ENCODE measurements at places on chromosomes 1 and 21.

GRCh38 chr1:7594002-7594713 lies 176.9 kb upstream of the VAMP3 start:
- no peak for DNase-seq

DNA sequence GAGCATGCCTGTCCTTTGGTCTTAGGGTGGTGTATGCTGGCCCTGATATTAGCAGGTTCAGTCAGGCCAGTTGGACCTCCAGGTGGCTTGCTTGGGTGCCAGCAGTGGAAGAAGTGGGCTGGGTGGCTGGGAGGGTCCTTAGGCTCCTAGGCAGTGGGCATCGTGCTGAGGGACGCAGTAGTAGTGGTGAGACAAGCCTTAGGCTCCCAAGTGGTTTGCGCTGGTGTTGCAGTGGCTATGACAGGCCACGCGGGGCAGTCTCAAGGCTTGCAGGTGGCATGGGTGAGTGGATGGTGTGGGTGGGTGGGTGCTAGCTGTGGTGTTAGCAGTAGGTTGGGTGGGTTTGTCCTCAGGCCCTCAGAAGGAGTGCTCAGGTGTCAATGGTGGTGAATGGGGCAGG lies 162.3 kb downstream of the FMN2 start:
- DNase-seq = no peak

DNA sequence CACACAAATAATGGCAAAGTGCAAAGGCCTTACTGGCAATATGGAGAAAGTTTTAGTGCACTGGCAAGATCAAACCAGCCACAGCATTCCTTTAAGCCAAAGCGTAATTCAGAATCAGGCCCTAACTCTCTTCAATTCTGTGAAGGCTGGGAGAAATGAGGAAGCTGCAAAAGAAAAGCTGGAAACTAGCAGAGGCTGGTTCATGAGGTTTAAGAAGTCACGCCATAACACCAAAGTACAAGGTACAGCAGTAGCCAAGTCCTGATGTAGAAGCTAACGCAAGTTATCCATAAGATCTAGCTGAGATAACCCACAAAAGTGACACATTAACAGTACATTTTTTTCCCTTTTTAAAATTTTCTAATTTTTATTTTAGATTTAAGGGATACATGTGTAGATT lies 57.1 kb downstream of the SLC27A3 start:
- DNase-seq = no peak

DNA sequence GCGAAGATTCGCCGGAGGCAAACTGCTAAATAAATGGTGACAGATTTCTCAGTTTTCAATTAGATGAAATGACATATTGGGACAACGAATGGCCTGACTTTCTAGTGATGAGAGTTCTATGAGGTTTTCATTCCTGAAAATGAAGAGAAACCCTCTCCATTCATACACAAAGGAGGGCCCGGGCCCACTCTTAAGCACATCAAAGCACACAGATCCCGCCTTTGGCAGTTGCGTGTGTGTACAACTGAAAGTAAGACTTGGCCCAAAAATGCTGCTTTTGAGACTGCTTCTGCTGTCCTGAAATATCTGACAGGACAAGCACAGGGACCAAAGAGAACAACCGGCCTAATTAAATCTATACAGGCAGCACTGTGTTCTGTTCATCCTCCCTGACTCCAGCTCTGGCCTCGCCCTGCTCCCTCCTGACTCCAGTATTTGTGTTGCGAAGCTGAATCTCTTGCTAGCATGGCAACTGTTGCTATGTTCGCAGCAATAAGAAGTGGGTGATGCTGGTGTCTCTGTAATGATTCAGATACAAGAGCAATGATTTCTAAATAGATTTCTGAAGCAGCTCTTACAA lies 7.4 kb downstream of the LRRC53 start:
- DNase-seq = no peak

- no peak for DNase-seq
Measured at GRCh38 chr1:65103807-65104206, 44.2 kb upstream of the AK4 start.

GRCh38 chr1:224399887-224400286 lies 34.7 kb downstream of the WDR26 start:
- no peak for DNase-seq

DNA sequence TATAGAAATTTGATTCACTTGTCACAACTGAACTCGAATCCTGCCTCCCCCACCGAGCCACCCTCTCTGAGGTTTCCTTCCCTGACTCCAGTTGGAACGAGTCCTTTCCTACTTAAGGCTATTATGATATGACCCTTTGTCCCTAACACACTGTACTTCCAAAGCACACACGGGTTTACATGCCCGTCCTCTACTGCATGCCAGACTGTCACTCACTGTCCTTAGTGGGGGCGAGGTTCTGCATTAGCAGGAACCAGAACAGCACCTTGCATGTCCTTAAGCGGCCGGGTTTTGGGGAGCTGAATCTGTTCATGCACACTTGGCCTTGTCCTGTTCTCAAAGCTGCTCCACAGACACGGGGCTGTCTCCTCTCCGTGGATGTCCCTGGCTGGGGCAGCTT lies 164.6 kb upstream of the KCNJ6 start:
- no peak for DNase-seq

- DNase-seq = no peak
Measured at GRCh38 chr1:183954496-183954895, 83.0 kb downstream of the COLGALT2 start.

DNA sequence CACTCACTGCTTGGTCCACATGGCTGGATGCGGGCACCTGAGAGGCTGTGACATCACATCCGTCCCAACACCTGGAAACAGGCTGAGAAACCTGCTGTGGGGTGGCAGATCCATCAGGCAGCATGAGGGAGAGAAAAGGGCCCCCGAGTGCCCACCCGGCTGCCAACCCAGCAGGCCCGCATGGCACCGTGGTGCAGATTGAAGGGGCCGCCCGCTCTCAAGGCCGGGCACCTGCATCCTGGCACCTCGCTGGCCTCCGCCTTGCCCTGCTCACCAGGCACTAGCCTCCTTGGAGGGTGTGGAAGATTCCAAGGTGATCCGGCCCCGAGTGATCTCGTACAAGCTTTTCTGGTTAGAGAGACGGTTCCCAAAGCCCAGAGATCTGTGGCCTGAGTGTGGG lies 110.5 kb downstream of the PRDM16 start:
- DNase-seq = no peak

DNA sequence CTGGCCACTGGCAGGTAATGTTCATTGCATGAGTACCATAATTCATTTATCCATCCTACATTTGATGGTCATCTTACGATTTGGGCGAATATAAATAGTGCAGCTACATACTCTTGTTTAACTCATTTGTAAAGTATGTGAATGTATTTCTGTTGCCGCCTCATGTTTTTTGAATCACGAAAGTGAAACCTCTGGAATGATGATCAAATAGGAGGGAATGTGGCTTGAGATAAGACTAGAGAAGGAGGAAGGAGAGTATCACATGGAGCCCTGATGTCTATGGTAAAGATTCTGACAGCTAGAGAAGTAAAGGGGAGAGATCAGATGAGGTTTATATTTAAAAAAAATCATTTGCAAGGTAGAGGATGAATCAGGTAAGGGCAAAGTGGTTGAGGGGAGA lies 8.0 kb downstream of the MRPS14 start:
- no peak for DNase-seq

DNA sequence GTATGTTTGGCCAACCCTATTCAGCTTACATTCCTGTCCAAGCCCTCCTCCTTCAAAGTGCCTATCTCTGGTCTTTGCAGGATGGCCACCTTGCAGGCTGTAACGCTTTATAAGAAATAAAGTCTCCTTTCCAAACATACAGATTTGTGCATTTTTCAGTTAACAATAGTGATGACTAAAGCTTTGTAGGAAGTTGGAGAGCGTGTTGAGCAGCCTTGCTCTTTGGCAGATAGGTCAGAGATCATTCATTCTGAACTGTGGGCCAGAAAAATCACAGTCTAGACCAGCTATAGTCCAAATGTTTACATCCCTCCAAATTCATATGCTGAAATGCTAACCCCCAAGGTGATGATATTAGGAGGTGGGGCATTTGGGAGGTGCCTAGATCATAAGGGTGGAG lies 34.0 kb upstream of the FAM89A start:
- DNase-seq = no peak

DNA sequence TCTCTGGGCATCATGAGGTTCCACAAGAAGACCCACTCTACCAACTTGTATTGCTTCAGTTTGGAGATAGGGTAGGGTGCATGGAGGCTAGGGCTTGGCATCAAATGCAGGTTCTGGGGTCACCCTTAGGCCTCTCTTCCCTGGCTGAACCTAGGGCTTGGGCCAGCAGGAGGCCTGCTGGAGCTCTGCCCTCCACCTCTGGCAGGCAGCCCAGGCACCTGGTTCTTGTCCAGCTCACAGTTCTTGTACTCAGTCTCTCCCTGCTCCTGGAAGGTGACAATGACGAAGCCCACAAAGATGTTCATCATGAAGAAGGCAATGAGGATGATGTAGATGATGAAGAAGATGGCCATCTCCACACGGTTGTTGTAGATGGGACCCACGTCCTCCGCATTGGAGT lies 37.5 kb upstream of the KIF21B start:
- no peak for DNase-seq

GRCh38 chr1:12191242-12192032 lies 24.6 kb downstream of the TNFRSF1B start:
- no peak for DNase-seq

DNA sequence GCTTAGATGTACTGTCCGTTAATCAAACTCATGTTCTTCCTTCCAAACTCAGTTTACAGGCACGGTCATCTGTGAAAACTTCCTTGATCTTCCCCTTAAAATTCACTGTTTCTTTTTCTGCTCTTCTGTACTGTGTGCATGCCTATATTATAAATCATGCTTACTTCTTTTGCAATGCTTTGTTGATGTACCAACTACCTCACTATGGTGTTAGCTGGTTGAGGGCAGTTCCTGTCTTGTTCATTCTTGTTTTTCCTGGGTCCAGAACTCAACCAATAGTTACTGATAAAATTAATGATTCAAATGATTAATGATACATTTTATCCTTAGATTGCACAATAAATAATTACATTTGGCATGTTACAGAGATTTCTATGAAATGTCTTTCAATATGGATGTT lies 163.8 kb downstream of the CHRM3 start:
- DNase-seq = no peak

DNA sequence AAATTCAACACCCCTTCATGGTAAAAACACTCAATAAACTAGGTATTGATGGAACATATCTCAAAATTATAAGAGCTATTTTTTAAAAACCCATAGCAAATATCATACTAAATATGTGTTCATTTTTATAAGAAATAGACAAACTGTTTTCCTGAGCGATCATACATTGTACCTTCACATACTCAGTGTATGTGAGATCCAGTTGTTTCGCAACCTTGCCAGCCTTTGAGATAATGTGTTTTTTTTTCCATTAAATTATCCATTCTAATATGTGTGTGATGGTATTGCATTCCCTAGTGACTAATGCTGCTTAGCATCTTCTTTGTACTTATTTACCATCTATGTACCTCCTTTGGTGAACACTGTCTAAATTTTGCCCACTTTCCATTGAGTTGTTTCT lies 47.1 kb downstream of the CFH start:
- no peak for DNase-seq

GRCh38 chr1:203522237-203522636 lies 28.3 kb downstream of the OPTC start:
- DNase-seq = no peak

GRCh38 chr1:78437941-78438340 lies 52.8 kb upstream of the PTGFR start:
- no peak for DNase-seq

DNA sequence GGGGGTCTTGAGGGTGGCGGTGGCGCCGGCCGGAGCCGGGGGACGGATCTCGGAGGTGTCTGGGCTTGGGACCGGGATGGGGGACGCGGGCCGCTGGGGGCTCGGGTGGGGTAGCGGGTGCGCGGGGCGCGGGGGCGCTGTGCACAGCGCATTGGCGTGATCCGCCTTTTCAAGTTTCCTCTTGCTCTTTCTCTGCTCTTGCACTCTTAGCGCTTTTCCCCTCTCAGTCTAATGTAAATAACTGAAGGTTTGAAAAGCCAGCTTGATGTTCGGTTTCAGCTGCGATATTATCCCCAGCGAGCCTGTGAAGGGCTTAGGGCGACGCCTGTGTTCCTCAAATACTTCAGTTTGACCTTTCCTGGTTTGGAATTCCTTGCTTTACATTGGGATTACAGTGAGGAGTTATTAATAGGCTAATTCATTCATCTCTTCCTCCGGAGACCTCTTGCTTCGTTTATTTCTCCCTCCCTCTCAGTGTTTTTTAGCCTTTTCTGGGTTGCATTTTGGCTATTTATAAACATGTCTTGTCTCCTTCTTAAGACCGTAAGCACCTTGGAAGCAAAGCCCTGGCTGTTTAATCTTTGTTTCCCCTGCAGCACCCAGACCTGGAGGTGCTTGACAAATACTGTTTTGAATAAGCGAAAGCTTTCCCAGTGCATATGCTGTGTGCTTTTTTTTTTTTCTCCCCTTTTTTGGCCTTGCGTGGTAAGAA lies 693 bp downstream of the RAB4A start:
- DNase-seq = no peak

- DNase-seq = no peak
Measured at GRCh38 chr21:18776936-18777335, 373.4 kb upstream of the TMPRSS15 start.

GRCh38 chr1:201215531-201216357 lies 25.1 kb downstream of the IGFN1 start:
- DNase-seq = no peak

GRCh38 chr1:9842073-9842711 lies 18.4 kb upstream of the CLSTN1 start:
- no peak for DNase-seq

DNA sequence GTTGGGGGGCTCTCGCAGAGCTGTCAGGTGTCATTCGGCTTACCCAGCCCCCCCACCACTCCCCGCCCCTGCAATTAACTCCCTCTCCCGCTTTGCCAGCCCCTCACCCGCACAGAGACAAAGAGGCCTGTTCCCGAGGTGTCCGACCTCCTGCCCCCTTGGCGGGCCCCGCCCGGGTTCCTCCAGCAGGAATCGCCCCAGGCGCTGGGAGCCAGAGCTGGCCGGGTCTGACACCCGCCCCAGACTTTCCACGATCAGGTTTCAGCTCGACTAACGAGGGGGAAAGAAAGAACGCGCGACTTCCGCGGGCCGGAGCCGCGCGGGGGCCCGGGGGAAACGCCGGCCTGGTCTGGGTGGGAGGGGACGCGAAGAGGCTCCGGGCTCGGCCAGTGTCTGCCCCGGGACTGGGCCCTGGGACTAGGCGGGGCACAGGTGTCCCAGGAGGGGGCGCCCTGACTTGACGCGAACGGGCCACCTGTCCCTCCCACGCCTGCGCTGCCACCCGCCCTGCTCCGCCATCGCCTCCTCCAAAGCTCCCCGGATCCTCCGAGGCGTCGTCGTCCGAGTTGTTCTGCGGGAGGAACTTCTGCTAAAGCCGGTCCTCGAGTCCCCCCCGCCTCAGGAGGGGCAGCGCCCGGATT lies 36.4 kb upstream of the HHAT start:
- DNase-seq = no peak

DNA sequence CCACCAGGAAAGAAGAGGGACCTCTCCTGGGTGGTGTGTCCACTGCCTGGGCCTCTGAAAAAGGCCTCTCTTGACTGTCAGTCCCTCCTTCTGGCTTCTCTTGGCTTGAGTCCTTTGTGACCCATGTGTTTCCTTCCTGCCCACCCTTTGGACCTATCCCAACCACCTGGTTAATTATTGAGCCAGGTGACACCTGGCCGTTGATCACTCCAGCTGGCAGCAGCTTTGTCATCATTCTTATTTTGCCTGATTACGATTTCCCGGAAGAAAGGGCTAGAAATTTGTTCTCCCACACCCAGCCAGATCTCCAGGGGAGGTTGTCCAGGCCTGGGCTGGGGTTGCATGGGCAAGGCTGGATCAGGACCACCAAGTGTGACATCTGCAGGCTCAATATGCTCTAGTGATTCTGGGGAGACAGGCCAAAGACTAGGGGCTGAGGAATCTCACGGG lies 24.8 kb downstream of the CSF1 start:
- no peak for DNase-seq
